ENCODE measurements at places on chromosomes 5 and 9.

- no peak for DNase-seq
Observed at GRCh38 chr5:159034083-159034824, 65.5 kb downstream of the EBF1 start.

DNA sequence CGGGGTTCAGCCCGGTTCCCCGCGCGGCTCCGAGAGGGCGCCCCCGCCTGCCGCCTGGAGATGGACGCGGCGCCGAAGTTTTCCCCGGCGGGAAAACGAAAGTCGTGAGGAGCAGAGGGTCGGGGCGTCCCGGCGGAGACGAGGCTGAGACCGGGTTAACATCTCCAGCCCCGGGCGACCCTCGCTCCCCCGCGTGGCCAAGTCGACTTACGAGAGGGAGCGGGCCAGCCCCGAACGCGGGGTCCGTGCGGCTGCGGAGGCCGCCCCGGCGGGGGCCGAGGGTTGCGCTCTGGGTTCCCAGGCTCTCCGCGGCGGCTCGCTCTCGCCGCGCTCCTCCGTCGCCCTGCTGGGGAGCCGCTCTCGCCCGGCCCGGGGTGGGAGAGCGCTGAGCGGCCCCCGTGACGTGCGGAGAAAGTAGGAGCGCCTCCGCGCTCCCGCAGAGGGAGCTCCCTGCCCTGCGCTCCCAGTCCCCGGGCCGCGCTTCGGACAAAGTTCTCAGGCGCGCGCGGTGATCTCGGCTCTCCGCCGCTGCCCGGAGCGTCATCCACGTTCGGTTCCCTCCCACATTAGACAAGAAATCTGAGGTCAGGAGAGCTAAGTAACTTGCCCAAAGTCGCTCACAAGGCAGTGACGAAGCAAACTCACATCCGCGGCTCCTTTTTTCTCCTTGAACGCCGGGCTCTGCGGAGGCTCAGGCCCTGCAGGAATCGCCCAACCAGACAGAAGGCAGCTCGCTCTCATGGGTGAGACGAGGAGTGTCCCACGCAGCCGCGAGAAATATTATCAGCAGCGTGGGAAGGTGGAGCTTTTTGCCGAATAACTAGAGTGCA is 1.2 kb upstream of the GCNT4 start:
- peak; percentile 83 for DNase-seq

DNA sequence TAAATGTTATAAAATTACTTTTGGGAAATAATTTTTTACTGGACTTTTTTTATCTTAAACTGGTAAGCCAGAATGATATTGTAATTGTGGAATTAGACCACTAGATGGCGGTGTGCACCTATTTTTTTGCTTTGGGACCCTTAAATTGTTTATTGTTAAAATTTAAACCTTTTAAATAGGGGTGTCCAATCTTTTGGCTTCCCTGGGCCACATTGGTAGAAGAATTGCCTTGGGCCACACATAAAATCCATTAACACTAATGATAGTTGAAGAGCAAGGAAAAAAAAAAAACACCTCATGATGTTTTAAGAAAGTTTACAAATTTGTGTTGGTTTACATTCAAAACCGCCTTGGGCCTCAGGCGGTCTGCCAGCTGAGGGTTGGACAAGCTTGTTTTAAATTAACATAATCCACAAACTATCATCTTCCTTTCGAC is 28.4 kb upstream of the GADD45G start:
- no peak for DNase-seq

DNA sequence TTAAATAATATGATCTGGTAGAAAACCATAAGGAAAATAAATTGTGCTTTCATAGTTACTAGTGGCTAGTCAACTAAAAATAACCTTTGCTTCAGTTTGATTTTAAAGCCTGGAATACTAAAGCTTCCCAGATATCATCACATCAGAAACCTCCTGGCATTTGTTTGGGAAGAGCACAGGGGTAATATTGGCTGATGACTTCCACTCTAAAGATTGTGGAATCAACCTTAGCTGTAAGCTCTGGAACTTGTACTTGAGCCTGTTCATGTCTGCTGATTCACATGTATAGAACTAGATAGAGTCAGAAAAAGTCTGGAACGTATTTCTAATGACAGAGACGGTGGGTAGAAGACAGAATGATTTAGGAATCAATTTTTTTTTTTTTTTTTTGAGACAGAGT is 345.0 kb downstream of the CWC27 start:
- no peak for DNase-seq

GRCh38 chr5:14959399-14960119 is 88.0 kb upstream of the ANKH start:
- DNase-seq = no peak

DNA sequence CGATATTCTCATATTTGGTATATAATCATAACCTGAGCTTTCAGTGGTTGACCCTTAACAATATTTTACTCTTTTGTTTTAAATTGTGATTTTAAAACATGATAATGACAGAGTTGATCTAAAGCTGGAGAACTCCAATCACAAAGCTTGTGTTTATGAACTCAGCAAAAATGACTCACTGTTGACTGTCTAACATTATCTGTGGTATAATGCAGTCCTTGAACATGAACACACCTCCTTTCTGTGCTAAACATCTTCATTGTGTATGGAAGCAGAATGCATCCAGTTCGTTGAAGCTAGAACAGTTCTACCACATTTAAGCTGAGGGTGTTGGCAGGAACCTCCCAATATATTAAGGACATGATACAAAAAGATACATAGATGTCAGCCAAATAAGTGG is 1030.2 kb upstream of the SEMA6A start:
- no peak for DNase-seq

DNA sequence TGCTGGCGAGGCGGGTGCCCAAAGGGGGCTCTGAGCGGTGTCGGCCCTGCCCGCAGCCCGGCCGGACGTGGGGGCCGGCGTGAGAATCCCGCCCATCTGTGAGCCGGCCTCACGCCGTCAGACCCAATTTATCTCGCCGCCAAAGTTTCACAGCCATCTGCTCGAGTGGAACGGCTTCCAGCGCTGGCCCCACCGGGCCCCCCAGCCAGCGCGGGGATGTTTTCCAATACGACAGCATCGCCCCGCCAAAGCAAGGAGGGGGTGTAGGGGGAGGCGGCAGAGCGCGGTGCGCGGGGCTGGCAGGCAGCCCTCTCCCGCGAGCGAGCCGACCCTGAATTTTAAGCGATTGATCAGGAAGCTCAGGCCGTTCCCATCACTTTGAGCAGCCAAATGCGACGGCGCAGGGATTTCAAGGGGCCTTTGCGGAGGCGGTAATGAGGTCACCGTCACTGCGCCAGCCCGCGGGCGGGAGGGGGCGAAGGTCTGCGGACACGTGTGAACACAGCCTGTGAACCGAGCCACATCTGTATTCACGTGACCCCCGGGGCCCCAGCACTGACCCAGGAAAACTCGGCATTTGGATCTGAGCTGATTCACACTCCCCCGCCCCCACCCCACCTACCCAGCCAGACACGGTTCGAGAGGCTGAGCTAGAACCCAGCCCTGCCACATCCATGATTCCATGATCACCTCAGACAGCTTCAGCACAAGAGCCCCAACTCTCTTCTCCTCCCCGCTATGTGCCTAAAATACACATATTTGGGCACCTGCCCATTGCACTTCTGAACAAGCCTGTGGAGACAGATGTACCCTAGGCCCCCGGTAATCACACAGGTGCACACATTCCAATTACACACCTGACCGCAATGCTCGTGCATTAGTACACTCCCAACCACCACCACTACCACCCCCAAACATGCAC is 47.8 kb upstream of the PSD2 start:
- DNase-seq = no peak

DNA sequence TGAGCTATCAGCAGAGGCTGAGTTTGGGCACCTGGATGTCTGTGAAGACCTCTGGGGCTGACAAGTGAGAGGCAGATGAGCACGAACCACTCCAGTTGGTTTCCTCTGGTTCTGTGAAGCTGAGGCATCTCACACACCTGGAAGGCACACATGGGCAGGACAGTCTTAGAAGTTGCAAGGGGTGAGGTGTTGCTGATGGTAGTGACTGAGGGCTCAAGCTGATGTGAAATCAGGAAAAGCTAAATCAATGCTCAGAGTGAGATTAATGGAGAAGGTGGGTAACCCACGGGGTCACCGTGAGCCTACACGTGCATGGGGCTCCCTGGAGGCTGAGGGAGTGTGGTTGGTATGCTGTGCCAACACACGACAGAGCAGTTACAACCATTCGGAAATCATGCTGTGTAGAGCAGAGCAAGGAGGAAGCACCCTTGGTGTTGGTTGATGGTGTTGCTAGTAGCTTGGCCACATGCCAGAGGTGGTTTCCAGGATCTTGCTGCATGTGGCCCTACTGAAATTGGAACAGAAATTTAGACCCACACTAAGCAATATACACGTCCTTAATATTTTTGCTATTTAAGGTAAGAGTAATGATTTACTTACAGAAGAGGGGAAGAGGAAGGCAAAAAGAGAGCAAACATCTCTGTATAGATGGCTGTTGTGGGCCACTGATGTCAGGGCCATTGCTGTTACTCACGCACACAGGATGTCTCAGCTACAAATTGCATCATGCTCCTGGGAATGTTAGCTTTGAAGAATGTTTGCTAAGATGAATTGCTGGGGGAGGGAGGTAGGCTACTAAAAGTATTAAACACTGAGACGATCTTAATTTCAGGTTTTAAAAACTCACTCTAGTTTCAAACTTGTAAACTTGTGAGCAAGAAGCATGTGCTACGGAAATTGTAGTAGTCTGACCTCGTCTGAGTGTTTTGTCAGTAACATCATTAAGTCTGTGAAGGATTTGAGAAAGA is 170.5 kb downstream of the ARHGEF28 start:
- DNase-seq = no peak

DNA sequence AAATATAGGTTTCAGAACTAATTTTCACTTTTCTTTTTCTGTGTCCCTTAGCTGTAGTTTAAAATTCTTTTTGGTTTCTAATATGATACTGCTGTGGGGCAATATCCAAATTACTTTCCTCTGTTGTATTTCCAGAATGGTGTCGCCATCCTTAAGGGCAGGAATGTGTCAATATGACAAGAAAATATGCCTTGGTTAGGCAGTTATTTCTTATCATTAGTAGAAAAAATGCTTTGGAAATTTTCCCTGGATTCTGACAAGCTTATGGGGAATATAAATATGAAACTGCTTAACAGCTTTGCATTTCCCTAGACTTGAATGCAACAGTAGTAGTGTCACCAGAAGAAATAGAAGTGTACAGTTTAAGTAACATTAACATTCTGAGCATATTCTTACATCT is 29.4 kb downstream of the ANKRD34B start:
- DNase-seq = no peak

DNA sequence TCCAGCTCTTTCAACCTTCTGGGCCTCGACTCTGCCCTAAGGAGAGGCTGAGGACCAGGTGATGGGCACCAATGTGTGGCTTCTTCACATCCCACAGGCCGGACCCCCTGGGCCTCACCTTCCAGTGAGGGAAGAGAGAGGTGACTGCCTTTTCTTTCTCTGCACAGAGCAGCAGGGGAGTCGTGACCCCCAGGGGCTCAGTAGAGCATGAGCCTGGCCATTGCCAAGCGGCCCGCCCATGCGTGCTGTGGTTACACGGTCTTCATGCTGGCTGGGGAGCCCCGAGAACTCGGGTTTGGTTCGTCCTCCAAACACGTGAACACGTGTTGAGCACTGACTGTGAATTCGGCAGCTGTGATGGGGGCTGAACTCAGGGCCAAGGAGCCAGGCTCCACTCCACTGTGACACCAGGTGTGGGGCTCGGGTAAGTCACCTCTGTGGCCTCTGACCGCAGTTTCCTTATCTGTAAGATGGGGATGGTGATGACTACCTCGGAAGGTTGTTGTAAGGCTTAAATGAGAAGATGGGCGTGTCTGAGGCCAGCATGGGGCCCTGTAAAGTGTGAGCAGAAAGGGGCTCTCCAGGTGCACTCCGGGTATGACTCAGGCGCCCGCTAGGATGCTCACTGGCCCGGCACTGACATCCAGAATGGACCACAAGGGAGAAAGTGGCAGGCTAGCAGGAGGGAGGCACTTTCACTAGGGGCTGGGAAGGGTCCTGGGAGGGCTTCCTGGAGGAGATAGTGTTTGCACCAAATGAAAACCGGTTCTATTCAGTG is 13.4 kb upstream of the GRHPR start:
- no peak for DNase-seq

GRCh38 chr9:108845947-108846346 is 9.8 kb downstream of the ACTL7B start:
- no peak for DNase-seq

DNA sequence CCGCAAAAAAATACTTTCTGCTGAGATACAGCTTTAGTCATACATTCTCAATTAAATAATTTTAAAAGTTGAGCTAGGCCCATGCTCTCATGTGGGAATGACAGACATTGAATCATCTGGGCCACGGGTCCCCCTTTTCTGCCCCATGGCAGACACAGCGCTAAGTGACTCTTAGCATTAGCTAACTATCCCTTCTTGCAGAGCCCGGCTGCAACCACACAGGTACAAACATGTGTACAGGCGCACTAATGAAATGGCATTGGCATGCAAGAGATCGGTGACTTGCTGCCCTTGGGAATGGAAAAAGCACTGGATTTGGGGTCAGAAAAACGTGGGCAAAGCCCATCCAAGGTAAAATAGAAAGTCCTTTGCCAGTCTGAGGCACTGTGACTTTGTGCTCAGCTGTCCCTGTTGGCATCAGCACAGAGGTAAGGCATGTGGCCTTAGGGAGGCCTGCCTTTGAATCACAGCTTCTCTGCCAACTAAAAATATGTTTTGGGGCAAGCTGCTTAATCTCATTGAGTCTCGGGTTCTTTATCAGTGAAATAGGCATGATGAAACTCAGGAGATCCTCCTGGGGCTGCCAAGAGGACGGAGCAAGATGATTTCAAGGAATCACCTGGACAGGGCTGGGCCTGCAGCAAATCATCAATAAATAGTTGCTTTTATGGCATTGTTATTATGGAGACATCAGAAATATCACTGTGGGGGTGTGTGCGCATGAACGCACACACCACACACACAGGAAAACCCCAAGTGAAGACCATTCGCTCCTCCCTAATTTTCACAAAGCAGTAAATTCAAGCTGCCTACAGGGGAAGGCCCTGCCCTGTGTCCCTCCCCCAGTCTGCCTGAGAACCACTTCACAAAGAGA is 54.2 kb downstream of the WHRN start:
- DNase-seq = no peak

GRCh38 chr5:177600508-177601018 is 631 bp downstream of the B4GALT7 start:
- DNase-seq = no peak

DNA sequence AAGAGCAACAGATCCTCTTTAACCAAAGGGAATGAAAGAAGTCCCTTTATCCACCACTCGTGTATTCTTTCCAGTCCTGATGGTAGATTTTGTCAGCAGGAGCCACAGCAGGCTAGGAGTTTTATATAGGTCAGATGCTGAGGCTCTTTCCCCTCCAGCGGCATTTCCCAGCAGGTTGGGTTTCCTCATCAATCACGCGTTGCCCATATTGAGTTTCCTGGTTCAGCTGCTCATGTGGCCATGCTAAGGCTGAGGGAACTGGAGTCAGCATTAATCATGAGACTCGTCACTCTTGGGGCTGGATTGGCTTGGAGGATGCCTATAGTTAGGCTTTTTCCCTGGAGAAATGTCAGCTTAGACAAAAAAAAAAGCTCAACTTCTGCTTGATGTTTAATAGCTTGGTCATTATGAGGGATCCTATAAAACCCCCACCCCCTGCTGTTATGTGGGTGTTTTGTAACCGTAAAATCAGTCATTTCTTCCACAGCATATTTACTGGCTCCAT is 193.4 kb upstream of the GAS1 start:
- DNase-seq = no peak

Measured in suprapubic skin (tissue), 4 donors.